ENCODE measurements at places on chromosomes 1 and 21.
A peak's percentile ranks its signal among the peaks of the same experiment; 100 is the strongest.

- no peak for DNase-seq
These were observed 93.8 kb upstream of the CCDC190 start for GRCh38 chr1:162954824-162955223.

- no peak for DNase-seq
These were observed 26.6 kb downstream of the BEND5 start for GRCh38 chr1:48750109-48750508.

- no peak for DNase-seq
These were observed 50.5 kb downstream of the ACTN2 start for GRCh38 chr1:236736761-236737160.

- no peak for DNase-seq
These were observed 138.2 kb downstream of the AJAP1 start for GRCh38 chr1:4792565-4792964.

DNA sequence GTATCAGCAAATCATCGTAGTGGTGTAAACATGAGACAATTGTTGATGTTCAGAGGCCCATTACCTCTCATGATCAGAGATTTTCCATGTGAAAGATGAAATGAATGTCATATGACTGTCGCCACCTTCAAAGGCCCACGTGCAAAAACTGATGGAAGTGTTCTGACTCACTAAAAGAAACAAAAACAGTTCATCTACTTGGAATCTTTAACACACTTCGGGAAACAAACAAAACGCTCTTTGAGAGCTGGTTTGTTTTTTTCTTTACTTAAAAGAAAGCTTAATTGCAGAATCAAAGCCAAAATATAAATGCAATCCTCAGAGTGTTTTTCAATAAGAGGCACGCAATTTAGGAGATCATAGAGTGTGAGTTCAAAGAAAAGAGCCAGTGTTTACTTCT is 100.8 kb downstream of the PLPPR4 start:
- no peak for DNase-seq

DNA sequence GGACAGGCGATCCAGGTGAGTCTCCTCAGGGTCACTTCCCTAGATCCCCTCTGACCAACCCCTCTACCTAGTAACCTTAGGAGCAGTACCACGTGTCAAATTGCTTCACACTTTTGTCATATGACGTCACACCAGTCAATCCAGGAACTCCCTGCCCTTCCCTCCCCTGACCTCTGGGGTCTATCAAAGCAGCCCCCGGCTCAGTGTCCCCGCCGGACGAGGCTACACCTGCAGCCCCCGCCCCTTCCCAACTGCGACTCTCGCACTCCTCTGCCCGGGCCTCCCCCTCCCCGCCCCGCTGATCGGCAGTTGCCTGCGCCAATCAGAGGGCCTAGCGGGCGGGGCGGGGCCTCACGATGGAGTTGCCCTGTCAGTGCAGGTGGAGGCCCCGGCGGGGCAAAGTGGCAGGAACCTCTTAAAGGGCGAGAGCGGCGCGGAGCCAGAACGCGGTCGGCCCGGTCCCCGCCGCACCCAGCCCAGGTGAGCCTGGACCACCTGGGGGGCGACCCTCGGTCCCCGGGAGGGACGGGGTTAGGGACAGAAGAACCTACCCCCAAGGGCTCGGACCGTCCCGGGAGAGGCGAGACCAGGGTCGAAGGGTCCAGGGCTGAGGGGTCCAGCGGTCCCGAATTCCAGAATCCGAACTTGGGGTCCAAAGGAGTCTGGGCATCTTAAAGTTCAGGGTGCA is 27.5 kb upstream of the EPB41 start:
- peak; percentile 91 for DNase-seq

GRCh38 chr1:53986458-53986857 is 31.5 kb downstream of the LDLRAD1 start:
- no peak for DNase-seq

- no peak for DNase-seq
These were observed 1.3 kb upstream of the CTRC start for GRCh38 chr1:15436881-15437442.

All from stimulated activated CD4-positive, alpha-beta T cell treated with anti-CD3 and anti-CD28 coated beads, Interleukin-4, amount 100 ng/mL, for 4 hours (primary cell).